AG20443 (cell line): ENCODE measurements at places on chromosomes 3 and 15.

- DNase-seq = no peak
Measured at GRCh38 chr3:82824491-82824890, 1063.0 kb upstream of the GBE1 start.

DNA sequence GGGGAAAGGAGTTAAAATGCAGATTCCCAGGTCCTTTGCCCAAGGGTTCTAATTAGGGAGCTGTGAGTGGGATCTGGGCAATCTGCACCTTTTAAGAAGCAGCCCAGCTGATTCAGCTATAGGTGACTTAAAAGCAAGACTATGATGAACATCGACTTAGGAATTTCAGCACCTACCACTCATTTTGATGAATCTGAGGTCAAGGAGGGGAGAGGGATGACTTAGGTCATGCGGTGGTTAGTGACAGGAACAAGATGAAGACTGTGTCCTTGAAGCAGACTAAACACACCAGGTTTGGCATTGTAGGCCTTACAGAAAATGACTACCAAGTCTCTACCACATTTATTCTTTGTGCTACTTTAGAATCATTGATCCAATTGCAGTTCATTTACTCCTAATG, 196.3 kb downstream of the DTWD1 start:
- no peak for DNase-seq

- DNase-seq = no peak
Measured at GRCh38 chr3:16203671-16204629, 29.5 kb downstream of the GALNT15 start.

GRCh38 chr3:143595456-143596077, 252.7 kb downstream of the SLC9A9 start:
- DNase-seq = no peak

- no peak for DNase-seq
Measured at GRCh38 chr15:84616235-84616634, 15.4 kb downstream of the ZSCAN2 start.

DNA sequence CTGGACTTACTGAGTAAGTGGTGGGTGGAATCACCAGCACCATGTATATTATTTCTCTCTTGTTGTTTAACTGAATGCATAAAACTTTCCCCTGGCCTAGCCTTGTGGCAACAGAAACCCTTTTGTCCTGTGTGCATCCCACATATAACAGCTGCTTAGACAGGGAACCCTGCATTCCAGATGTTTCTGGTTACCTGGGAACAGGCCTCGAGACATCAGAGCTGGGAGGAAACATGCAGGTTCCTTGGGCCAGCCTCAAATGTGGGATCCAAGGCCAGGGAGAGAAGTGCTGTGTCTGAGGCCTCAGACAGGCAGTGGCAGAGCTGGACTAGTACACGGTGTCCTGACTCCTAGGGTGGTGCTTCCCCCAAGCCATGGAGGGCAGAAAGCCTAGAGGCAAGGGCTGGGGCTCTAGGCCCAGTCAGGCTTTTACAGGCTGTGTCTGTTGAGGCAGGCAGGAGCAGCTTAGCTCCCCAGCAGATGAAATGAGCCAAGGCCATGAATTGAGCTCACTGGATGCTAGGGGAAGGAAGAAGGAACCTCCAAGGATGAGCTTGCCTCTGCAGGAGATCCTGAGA, 57.7 kb downstream of the ITGA11 start:
- DNase-seq = no peak

GRCh38 chr3:37498126-37499039, 324.0 kb upstream of the LRRFIP2 start:
- no peak for DNase-seq

DNA sequence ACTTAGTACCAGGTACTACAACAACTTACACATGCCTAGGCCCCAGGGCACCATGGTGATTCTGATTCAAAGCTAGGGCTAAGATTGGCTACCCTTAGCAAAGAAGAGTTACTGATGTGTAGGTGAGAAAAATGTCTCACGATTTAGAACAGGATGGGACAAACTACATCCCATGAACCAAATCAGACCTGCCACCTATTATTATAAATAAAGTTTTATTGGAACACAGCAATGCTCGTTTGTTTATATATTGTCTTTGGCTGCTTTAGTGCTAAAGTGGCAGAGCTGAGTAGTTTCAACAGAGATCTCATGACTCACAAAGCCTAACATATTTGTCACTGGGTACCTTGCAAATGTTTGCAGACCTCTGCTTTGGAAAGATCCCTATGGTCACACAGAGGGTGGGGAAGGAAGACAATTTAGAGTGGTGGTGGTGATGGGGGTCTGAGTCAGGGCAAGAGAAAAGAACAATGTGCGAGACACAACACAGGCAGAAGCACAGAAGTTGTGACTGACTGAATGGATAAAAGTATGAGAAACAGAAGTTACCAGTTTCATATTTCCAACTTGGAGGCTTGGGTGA, 770.6 kb upstream of the CFAP20DC start:
- DNase-seq = no peak

DNA sequence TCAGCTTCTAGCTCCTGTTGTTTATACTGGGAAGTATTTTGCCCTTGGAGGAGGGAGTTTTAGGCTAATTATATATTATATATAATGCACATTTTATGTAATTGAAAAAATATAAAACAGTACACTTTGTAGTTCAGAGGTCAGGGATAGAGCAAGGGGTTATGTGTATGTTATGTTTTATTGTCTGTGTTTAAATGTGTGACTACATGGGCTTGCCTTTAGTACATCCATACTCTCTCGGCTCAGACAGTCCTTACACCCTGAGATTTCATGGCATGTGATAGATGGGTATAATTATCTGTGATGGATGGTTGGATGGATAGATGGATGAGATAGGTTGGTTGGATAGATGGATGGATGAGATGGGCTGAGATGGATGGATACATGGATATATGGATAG, 17.4 kb upstream of the ST3GAL6 start:
- DNase-seq = no peak

DNA sequence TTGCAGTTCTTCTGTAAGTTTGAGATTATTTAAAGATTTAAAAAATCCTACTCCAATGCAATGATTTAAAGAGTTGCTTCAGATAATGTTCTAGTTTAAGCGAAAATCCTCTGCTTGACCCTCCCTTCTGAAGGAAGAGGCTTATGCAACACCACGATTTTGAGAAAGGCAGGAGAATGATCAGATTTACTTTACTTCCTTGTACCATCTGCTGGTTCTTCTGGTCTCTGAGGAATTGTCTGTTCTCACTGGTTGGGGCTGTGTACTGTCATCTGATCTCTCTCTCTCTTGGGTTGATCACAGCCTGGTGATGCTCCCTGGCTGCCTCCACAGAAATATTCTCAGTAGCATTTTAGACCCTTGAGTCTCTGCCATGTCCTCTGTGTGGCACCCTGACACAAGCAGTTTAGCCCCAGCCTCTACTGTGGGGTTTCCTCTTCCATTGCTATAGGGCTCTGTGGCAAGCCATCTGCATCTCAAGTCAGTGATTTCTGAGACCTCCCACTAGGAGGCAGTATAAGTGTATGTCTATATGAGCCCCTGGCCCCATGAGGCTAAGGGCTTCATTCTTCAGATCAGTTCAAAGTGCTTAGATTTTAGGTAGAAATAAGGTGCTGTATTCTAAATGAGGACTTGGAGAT, 50.8 kb upstream of the PLAAT1 start:
- DNase-seq = no peak

DNA sequence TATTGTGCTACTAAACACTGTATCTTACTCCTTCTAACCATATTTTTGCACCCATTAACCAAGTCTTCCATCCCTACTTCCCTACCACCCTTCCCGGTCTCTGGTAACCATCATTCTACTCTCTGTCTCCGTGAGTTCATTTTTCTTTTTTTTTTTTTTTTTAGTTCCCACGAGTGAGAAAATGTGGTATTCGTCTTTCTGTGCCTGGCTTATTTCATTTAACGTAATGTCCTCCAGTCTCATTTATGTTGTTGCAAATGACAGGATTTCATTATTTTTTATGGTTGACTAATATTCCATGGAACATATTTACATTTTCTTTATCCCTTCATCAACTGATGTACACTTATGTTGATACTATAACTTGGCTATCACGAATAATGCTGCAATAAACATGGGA, 31.7 kb downstream of the TJP1 start:
- DNase-seq = no peak

DNA sequence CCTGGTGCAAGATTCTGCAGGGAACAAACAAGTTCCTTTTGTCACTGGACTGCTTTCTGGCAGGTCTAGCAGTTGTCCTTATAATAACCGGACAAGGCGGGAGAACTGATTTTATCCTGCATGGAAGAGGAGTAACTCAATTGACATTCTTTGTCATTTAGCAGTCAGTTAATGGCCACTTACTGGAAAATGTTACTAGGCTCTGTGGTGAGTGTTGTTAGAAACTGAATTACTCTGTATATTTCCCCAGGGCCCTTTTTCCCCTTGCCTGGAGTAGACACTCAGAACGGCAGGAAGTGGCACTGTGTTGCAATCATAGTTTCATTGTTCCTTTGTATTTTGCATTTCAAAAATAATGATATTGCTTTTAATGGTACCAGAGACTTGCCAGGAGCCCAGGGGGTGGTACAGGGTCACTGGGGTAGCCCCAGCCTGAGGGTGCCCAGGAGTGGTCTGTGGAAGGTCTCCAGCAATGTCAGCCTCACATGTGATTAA, 318.6 kb upstream of the LRRFIP2 start:
- DNase-seq = peak; percentile 64

DNA sequence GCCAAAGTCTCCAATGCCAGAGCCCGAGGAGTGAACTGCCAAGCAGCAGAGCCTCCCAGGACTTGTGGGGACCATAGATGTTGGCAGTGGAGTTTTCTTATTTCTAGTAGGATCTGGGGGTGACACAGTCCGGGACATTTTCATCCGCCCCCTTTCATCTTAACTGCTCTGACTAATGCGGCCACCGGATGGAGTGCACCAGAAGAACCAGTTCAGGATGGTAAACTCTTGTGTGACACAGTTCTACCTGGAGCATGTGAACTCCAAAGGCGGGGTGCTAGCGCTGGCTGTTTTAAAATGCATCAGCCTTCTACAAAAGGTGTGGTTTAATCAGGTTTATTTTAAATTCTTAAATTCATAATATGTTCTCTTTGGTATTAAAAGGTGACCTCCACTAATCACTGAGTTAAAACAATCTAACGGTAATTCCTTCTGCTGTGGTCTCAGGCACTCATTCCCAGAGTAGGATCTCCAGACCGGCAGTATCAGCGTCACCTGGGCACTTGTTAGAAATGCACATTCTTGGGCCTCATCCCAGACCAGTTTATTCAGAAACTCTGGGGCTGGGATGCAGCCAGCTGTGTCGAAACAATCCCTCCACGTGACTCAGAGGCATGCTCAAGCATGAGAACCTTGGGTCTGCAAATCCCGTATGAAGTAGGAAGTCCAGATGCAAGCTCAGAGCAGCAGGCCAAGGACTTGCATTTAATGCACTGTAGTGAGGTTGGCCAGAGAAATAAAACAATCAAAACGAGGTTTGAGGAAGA, 105.5 kb downstream of the GABRB3 start:
- no peak for DNase-seq
